Fibroblast of skin of abdomen (primary cell): ENCODE measurements at places on chromosomes 2 and 18.

- DNase-seq, result no peak
These were observed 194.6 kb downstream of the METTL4 start for GRCh38 chr18:2376707-2377106.

DNA sequence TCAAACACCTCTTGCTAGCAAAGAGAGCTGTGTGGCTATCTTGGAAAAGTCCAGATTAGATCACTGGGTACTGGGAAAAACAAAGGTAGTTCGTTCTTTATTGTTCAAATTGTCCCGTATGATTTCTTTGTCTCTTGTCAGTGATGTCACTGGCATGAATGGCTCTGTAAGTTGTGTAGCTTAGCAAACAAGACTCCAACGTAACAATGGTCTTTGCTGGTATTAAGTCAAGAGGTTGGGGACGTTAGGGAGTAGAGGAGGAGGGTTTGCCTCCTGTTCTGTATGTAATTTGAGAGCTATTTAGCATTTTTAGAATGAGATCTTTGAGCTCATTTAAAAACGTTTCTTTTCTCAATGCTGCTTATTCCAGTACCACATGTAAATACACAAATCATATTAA is 216.5 kb upstream of the SP5 start:
- DNase-seq, result no peak

DNA sequence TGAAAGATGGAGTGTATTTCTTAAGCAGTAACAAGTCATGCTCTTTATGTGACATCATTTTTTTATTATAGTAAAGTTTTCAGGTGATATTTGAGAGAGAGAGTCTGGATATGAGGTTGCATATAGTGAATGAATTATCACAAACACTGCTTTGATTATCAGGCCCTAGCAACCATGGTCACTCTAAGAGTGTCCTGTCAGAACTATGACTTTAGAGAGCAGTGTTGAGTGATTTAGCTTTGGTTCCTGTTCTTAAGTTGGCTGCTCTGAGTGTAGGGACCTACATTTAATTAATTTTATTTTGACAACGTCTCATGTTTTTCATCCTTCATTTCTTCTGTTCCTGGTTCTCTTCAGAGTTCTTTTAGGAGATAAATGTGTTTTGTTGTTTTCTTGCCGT is 275.5 kb downstream of the KCNJ3 start:
- no peak for DNase-seq

- no peak for DNase-seq
These were observed 3.0 kb downstream of the PIKFYVE start for GRCh38 chr2:208269091-208269490.

DNA sequence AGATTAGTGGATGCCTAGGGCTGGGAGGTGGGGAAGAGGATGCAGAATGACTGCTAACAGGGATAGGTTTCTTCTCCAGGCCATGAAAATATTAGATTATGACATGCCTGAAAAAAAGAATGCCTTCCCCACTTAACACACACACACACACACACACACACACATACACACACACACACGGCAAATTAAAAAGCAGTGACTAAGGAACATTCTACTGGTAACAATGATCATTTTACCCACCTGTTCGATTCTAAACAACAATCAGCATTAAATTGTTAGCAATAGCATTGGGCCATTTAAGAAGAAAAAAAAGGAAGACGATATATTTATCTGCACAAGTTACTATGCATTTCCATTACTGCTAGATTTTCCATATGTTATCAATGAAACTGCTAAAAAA is 10.8 kb downstream of the CACNB4 start:
- no peak for DNase-seq

- DNase-seq, result no peak
These were observed 79.8 kb upstream of the STK17B start for GRCh38 chr2:196251132-196251531.

- DNase-seq, result peak; percentile 34
These were observed 67.8 kb upstream of the EPAS1 start for GRCh38 chr2:46229134-46230063.

- no peak for DNase-seq
These were observed 8.6 kb downstream of the DOCK10 start for GRCh38 chr2:225033440-225034318.

DNA sequence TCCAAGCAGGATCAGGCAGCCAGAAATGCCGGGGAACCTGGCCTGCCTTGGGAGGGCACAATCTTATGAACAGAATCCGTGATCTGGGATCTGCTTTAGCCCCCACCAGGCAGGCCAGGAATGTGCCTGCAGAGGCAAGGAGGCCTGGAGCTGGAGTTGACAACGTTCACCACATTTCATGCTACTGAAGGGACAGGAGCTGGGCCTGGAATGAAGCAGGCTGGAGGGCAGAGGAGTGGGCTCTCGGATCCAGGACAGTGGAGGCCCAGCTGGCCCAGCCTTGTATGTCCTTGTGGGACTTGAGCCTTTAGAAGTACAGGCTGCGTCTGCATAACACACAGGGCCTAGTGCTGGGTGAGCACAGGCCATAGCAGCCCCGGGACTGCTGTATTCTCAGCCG is 91.8 kb downstream of the KLHL29 start:
- DNase-seq, result no peak

DNA sequence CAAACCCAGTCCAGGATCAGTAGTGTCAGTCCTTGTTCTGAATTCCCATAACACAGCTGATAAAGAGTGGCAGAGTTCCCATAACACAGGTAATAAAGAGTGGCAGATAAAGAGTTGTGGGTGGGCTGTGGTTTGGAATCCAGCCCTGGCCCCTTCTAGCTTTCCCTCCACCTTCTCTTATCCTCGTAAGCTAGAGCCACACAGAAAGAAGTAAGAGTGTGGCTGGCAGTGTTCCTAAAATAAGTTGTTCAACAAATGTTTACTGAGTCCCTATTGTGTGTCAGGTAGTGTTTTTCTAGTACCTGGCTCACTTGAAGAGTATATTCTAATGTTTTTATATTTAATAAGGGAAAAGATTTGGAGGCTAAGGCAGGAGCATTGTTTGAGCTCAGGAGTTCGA is 65.0 kb upstream of the BCL2L11 start:
- no peak for DNase-seq

DNA sequence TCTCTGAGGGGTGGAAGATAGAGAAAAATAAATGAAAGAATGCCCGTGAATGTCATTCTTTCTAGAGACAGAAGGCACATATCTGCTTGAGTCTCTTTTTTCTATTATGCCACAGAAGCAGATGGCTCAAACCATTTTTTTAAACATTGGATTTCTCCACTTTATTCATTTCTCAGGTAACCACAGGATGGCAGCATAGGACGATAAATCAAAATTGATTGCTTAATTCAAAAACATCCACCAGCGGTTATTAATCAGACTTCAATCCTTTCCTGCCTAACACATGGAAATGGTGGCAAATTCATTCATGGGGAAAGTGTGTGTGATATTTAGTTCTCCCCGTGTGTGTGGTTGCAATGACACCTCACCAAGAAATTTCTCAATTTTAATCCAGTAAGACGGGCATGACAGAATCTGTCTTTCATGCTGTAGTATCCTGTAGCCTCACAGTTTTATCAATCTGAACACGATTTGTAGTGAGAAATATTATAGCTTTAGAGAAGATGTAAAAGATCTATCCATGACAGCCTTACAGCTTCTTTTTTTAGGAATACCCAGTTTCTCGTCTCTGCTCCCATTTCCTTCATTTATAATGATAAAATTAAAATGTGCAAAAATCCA is 72.2 kb downstream of the DSC3 start:
- DNase-seq, result peak; percentile 6

DNA sequence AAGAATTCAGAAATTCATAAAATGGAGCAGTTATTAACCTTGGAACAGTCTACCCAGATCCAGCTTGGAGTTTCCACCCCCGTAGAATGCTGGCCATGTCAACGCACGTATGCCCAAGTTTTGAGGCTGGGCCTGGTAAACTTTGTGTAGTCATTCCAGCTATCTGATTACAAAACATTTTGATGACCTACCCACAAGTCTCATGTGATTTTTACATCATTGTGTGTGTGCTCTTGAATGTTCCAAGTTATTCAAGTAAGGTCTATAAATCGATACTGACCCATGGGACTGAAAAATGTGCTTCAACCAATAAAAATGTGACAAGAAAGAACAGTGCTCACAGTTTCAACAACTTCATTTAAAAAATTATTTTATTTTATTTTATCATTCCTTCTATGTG is 32.5 kb upstream of the ICOS start:
- no peak for DNase-seq

DNA sequence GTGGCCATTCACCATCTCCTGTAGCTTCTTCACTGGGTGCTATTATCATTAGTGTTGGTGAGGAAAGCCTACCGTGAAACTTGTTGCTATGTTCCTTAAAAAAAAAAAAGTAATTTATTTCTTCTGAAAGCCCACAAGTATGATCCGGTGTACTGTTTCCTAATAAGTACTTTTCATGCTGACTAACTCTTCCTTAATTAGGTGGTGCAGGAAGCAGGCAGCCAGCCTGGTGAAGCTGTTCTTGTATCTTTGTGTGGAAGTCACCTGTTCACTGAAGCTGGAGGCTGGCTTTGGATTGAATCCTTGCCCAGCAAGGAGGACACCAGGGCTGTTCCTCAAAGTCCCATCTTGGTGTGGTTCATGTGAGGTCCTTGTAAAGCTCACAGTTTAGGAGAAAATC is 321.7 kb upstream of the THSD7B start:
- no peak for DNase-seq

- no peak for DNase-seq
These were observed 673 bp upstream of the HNMT start for GRCh38 chr2:137963535-137964065.

GRCh38 chr2:11250400-11251196 is 93.8 kb downstream of the ROCK2 start:
- DNase-seq, result peak; percentile 22

GRCh38 chr2:236156860-236157194 is 11.4 kb downstream of the GBX2 start:
- DNase-seq, result no peak

- no peak for DNase-seq
These were observed 467.7 kb upstream of the RGPD4 start for GRCh38 chr2:107359021-107359420.

DNA sequence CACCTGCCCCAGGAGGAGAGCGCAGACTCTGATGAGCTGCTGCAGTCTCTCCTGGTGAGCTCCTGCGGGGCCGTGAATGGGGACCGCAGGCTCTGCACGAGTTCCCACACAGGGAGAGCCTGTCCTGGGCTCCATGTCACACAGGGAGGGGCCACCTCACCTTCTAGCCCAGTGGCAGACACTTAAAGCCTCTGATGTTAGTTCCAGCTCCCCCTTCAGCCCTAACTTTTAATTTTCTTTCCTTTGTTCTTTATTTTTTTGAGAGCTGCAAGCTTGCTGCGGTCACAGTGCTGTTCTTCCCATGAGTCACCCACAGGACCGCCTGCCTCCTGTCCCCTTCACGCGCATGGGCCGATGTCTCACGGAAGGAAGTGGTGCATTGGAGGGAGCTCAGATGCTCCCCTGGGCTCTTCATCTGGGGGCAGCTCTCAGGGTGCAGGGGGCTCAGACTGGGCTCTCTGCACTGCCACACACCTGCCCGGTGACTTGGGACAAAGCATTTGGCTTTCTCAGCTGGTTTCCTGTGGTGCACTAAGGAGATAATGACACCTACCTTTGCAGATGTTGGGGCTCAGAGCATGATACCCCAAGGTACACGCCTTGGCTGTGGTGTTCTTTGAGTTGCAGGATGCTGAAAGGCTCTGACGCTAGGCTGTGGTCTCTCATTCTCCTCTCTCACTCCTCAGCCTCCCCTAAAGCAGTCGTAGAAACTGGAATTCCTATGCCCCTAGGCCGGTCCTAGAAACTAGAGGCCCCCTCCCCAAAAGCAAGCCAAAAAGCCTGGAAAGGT is 37.2 kb upstream of the PXDN start:
- no peak for DNase-seq

- DNase-seq, result no peak
These were observed 28.1 kb downstream of the FAM171B start for GRCh38 chr2:186721956-186722355.

DNA sequence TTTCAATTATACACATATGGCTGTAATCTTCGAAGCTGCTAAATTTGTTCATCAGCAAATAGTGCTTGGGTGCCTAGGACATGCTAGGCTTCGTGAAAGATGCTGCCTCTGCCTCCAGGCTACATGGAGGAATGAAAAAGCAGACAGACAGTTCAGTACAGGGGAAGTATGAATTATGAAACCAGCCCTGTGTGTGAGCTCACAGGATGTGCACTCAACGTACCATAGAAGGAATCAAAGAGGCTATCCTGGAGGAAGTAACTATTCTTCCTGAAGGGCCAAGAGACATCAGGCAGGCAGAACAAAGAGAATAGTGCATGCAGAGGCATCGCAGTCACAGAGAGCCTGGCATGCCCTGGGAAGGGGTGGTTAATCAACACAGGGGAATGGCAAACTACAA is 61.4 kb downstream of the DYM start:
- DNase-seq, result peak; percentile 35

GRCh38 chr2:21234001-21234400 is 110.2 kb downstream of the TDRD15 start:
- no peak for DNase-seq

DNA sequence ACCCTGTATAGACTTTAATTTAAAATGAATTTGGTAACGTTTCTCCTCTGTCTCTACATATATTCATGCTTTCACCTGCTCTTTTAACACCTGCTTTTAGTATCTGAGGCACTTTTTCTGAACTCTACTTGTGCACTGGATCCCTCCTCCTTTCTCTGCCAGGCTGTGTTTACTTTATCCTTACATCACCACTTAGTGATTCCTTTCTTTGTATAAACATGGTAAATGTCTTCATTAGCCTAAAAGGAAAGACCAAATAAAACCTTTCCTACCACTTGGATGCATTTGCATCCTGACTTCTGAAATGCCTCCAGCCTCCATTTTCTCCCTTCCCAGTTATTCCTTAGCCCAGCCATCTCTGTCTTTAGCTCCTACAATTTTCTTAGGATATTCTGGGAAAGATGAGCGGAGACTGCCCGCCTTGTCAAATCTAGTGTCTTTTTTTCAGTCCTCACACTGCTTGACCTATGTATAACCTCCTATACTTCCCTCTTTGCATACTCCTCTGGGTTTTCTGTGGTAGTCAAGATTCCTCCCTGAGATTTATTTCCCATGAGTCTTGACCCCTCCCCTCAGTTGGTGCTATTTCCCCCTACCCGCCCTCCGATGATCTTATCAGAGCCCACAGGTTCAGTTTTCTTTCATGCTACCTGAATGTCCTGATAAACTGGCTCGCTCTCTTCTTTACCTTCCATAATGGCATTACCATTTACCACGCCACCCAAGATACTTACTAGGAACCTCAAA is 44.8 kb downstream of the REL start:
- DNase-seq, result peak; percentile 12

DNA sequence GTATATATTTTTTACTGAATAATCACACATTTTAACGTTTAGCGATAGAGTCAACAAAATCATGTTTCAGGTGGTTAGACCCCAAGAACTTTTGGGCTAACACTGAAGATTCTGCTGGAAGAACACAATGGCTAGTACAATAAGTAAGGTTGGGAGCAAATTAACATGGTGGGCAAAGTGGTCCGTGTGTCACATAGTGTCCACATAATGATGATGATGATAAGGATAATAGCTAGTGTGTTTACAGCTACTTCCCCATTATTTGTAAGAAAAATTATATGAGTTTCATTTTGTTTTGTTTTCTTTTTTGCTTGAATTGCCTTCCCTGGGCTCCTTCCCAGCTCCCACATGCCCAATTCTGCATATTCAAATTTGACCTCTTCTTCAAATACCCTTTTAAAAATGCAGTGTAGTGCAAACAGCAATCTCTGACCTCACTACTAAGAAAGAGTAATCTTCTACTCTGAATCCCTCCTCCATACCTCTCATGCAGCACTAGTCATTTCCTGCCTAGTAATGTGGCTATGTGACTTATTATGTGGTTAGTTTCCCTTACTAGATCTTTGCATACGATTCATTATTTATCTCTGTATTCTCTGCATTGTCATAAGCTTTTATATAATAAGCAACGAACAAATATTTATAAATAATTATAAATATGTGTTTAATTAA is 16.9 kb upstream of the VPS54 start:
- DNase-seq, result peak; percentile 78
